ENCODE measurements at places on chromosomes 13 and 19.
A peak's percentile ranks its signal among the peaks of the same experiment; 100 is the strongest.

GRCh38 chr13:38998739-38999138 is 8.1 kb upstream of the STOML3 start:
- DNase-seq, result no peak

GRCh38 chr19:49326165-49326704 is 1.2 kb upstream of the SLC6A16 start:
- DNase-seq, result no peak

DNA sequence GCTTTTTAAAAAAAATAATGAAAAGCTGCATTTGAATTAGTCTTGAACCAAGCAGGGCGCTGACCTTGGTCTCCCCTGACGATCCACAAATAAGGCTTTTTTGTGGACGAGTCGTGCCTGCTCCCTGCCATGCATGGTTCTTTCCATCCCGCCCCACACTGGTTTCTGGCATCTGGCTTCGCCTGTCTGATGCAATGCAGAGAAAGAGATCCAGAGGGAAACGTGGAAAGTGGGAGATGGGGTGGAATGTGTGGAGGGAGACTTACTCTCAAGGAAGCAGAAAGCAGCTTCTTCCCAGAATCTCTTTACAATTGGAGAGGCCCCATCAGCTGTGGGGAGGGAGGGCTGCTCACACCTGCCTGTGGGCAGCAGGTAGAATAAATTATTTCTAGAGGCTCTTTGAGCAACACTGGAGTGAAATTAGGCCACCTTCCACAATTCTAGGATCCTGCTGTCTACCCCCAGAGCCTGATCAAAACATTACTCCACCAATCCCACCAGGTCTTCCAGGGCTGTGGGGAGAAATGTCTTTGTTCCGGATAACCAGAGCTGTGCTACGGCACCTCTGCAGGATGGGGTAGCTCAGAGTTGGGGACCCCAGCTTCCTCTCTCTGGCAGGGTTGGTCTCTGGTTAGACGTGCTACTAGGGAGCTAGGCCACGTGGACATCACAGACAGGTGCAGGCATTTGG is 183.5 kb downstream of the UQCRFS1 start:
- no peak for DNase-seq

DNA sequence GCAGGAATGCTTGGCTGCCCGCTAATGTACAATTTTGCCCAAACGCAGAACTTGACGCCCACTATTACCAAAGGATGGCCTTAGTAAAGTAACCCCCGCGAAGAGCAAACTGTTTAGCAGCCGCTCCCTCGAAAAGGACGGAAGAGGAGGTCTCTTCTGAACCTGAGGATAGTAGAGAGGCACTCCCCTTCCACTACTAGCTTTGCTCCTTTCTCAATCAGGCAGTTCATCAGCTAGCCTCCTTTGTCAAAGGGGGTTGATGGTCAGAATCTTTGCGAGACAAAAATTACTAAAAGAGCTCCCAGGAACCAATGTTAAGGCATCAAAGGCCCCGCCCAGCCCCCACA is 534 bp downstream of the CAB39L start:
- no peak for DNase-seq

DNA sequence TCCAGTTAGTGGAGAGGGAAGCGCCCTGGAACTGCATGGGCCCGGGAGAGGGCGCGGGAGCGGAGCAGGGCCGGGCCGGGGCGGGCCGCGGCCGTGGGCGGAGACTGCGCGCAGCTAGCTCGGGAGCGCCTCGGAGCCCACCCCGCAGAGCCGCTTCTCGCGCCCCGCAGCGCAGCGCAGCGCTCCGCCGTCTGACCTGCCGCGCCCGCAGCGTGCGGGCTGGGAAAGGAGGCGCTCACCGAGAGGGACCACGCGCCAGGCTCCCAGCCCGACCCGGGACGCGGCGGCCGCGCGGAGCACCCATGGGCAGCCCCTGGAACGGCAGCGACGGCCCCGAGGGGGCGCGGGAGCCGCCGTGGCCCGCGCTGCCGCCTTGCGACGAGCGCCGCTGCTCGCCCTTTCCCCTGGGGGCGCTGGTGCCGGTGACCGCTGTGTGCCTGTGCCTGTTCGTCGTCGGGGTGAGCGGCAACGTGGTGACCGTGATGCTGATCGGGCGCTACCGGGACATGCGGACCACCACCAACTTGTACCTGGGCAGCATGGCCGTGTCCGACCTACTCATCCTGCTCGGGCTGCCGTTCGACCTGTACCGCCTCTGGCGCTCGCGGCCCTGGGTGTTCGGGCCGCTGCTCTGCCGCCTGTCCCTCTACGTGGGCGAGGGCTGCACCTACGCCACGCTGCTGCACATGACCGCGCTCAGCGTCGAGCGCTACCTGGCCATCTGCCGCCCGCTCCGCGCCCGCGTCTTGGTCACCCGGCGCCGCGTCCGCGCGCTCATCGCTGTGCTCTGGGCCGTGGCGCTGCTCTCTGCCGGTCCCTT is at the start of gene MLNR:
TSS of gene MLNR (plus strand) at position 303 of the 820 bp plus-strand sequence. CDS start at position 303, 0 bp downstream.
- no peak for DNase-seq

GRCh38 chr13:89577301-89577700 is 1770.2 kb upstream of the MIR17HG start:
- no peak for DNase-seq

DNA sequence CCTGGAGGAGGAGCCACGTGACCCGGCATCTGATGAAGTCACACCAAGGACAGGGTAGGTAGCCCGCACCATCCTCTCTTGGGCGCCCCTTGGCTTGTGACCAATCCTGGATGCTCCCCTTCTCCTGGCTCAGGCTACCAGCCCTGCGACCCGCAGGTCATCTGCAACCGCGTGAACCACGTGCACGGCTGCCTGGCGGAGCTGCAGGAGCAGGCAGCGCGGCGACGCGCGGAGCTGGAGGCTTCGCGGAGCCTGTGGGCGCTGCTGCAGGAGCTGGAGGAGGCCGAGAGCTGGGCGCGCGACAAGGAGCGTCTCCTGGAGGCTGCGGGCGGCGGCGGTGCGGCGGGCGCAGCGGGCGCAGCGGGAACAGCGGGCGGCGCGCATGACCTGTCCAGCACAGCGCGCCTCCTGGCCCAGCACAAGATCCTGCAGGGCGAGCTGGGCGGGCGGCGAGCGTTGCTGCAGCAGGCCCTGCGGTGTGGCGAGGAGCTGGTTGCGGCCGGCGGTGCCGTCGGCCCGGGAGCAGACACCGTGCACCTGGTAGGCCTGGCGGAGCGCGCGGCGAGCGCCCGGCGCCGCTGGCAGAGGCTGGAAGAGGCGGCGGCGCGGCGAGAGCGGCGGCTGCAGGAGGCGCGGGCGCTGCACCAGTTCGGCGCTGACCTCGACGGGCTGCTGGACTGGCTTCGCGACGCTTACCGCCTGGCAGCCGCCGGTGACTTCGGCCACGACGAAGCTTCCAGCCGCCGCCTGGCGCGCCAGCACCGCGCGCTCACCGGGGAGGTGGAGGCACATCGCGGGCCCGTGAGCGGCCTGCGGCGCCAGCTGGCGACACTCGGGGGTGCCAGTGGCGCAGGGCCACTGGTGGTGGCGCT is 45.9 kb downstream of the SPTBN4 start:
- no peak for DNase-seq

DNA sequence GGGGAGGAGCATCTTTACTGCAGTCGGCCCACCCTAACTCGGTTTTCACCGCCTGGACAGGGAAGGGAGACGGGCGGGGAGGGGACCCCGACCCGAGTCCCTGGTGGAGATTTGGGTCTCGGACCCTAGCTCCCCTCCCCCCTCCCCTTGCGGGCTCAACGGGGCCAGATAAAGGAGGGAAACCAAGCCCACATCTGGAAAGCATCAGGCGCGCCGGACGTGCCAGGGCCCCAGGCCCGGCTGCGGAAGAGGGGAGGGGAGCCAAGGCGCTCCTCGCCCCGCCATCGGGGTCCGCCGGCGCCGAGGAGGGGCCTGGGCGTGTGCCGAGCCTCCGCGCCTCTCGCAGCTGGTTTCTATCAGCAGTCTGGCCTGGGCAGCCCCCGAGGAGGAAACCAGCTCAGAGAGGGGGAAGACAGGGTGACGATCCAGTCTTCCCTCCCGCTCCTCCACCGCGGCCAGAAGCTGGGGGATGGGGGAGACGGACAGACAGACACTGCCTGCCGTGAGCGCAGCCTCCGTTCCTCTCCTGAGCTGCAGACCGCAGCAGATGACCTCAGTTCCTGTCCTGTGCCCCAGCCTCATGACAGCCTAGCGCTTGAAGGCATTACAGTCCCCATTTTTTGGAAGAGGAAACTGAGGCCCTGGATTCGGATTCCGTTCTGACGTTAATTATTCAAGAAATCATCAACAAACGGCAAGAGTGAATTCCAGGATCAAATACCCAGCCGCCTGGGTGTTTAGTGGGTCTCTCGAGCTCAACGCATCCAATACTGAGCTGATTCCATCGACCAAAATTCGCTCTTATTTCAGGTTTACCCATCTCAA is 3.6 kb upstream of the GNG8 start:
- no peak for DNase-seq

- no peak for DNase-seq
Observed at GRCh38 chr19:3190921-3191805, 5.4 kb downstream of the NCLN start.

- no peak for DNase-seq
Observed at GRCh38 chr13:113897966-113898365, 34.1 kb upstream of the GAS6 start.

- DNase-seq, result peak; percentile 85
Observed at GRCh38 chr19:29671393-29672160, 6.3 kb downstream of the PLEKHF1 start.

DNA sequence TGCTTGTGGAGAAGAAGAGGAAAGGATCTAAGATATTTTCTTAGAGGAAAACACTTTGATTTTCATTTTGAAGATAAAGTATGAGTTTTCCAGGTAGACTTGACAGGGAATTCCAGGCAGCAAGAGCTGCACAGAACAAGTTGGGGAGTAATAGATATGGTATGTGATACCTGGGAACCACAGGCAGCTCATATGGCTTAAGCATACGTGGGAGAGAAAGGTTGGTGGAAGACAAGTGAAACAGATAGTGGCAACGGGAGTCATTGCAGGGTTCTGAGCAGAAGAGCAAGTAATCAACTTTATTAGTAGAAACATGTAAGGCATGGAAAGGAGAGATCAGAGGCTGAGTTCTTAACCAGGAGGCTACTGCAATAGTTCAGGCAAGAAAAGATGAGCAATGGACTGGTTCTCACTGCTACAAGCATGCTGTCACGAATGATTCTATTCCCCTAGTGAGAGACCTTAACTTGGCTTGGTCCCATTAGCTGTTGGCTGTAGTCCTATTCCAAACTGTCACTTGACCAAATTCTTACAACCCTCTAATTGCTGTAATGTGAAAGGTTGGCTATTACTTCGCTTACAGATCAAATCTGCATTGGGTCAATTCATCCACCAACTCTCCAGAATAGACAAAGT is 217.9 kb downstream of the VWA8 start:
- DNase-seq, result no peak

GRCh38 chr13:102768909-102769308 is 4.7 kb downstream of the TEX30 start:
- DNase-seq, result no peak

GRCh38 chr13:100433475-100433874 is 155.1 kb downstream of the GGACT start:
- DNase-seq, result no peak

GRCh38 chr13:44818016-44818415 is 171.3 kb downstream of the NUFIP1 start:
- no peak for DNase-seq

GRCh38 chr19:57755031-57755430 is 8.4 kb downstream of the ZNF776 start:
- no peak for DNase-seq

- DNase-seq, result no peak
Observed at GRCh38 chr19:50669302-50670101, 20.3 kb downstream of the C19orf81 start.

DNA sequence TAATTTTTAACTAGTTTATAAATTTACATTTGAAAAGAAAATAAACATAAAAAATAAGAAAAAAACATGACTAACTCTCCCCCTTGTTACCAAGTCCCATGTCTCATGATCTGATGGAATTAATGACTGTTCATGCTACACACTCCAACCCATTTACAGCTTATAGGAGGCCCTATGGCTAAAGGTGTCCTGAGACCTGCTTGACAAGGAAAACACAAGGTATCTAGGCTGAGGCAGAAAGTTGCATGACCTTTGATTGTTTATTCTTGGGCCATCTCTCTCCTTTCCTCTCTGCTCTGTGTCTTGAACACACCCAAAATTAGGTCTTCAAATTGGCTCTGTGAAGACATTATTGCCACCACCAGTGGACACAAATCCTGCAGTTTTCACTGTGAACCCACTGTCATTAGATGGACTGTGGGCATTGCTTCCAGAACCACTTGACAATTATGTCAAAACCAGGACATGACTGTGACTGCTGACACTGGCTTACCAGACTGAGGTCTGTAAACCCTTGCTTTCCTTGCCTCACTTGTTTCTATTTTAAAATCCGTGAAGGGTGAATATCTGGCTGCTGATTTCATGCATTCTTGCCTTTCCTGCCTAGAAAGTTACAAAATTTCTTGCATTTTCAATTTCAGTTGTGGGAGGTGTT is 386.5 kb upstream of the SPRY2 start:
- DNase-seq, result no peak

- no peak for DNase-seq
Observed at GRCh38 chr19:32543115-32543900, 37.7 kb upstream of the PDCD5 start.

GRCh38 chr13:81406022-81406421 is 1065.1 kb upstream of the SPRY2 start:
- no peak for DNase-seq

DNA sequence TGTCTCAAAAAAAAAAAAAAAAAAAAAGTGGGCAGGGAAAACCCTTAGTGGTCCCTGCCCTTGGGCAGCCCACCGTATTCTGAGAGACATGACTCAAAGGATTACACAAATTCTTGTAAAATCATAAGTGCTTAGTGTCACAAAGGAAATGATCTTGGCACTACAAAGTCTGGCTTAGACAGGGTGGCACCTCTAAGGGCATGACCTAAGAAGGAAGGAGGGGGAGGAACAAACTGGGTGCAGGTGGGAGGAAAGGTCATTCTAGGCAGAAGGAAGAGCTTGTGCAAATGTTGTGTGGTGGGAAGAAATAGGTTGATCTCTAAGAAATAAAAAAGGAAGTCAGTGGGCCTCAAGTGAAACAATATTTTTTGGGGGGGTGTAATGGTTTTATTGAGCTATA is 10.4 kb downstream of the PNPLA6 start:
- no peak for DNase-seq

DNA sequence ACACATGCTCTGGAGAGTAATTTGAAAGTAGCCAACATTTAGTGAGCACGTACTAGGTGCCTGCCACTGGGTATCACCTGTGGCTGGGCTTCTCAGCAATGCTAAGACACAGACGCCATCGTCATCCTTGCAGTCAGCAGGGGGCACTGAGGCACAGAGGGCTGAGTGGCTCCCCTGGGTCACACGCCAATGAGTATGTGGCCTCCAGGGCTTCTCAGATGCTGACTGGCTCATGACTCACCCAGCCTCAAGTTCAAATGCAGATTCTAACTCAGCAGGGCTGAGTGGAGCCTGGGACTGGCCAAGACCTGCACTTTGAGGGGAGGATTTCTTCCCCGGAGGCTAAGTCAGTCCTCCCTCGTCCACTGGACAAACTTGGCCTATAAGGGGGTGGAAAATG is 115.1 kb upstream of the CACNA1A start:
- DNase-seq, result peak; percentile 3

DNA sequence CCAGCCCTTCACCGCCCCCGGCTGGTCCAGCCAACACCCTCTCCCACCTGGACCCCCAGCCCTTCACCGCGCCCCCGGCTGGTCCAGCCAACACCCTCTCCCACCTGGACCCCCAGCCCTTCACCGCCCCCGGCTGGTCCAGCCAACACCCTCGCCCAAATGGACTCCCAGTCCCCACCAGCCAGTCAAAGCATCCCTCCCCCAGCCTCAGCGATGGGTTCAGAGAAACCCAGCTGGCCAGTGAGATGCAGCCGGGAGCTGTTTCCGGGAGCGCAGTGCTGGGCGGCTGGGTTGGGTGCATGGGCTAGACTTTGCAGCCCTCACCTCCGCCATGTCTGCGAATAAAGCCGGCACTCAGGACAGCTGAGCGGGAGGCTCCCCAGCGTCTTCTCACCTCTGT is 6.5 kb upstream of the CDC34 start:
- DNase-seq, result no peak
